A549 treated with Hydrocortisone at 1 μM for 4 hours (cell line): ENCODE measurements at places on chromosomes 4 and X. TPM values are rescaled to one million over a fixed set of nuclear protein-coding genes. Genes with fewer than 3 reads are reported as not detected.

ARMCX1 gene
- total RNA-seq, result 0.22 to 0.61 TPM (median 0.48 TPM) in 5 replicates

USP17L26 gene
- not detected in 5 replicates for total RNA-seq

FDCSP gene
- not detected in 5 replicates for total RNA-seq

XAGE1B gene
- 193 to 247 TPM (median 207 TPM) in 5 replicates for total RNA-seq

PAK3 gene
- 0.08 TPM in 2 of 5 replicates, not detected in the others for total RNA-seq

NPFFR2 gene
- total RNA-seq, result not detected in 5 replicates

SLC6A8 gene
- total RNA-seq, result 10.0 to 14.5 TPM (median 12.6 TPM) in 5 replicates

DCAF16 gene
- total RNA-seq, result 4.0 to 9.2 TPM (median 7.1 TPM) in 5 replicates

CLIC2 gene
- total RNA-seq, result 0.03 to 0.20 TPM (median 0.18 TPM) in 5 replicates

F8A2 gene
- total RNA-seq, result not detected in 5 replicates

PHEX gene
- 0.31 to 0.42 TPM (median 0.35 TPM) in 5 replicates for total RNA-seq

PAGE5 gene
- total RNA-seq, result not detected in 5 replicates

SCRG1 gene
- not detected in 5 replicates for total RNA-seq
